Neural crest cell (in vitro differentiated cells): ENCODE measurements at places on chromosomes 7 and 10.

DNA sequence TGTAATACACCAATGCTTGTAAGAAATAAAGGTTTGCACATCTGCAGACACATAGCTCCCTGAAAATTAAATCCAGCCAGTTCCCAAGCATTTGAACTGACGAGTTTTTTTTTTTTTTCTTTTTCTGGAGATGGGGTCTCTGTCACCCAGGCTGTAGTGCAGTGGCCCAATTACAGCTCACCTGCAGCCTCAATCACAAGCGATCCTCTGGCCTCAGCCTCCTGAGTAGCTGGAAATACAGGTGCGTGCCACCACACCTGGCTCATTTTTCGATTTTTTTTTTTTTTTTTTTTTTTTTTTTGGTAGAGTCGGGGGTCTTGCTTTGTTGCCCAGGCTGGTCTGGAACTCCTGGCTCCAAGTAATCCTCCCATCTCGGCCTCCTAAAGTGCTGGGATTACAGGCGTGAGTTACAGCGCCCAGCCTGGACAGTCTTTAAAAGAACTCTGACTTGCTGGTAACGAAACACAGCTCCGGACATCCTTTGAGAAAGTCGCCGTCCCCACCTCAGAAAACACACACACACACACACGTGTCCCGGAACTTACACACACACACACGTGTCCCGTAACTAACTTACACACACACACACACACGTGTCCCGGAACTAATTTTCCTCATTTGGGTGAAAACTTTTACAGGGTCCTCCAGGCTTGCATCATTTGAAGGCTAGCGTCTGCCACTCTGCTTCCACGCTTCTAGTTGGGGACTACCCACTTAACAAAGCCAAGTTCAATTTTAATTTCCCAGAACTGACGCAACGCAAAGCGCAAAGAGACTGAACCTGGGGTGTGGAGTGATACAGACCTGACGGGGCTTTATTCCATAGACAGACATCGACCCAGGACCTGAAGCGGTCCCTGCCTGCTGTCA is 18.6 kb downstream of the OCM2 start:
- peaks cover 4% of the 10 kb centered on the region for H3K27me3 ChIP-seq
- DNase-seq, result no peak
- peaks cover 13% of the 10 kb centered on the region for H3K36me3 ChIP-seq
- peaks cover 11% of the 10 kb centered on the region for H3K4me1 ChIP-seq
- H3K27ac ChIP-seq, result peak overlapping the region; percentile 69

GRCh38 chr7:32618470-32618869 is 123.2 kb downstream of the AVL9 start:
- no peak overlapping the region for H3K27ac ChIP-seq
- H3K36me3 ChIP-seq, result peaks cover 7% of the 10 kb centered on the region
- DNase-seq, result no peak

DNA sequence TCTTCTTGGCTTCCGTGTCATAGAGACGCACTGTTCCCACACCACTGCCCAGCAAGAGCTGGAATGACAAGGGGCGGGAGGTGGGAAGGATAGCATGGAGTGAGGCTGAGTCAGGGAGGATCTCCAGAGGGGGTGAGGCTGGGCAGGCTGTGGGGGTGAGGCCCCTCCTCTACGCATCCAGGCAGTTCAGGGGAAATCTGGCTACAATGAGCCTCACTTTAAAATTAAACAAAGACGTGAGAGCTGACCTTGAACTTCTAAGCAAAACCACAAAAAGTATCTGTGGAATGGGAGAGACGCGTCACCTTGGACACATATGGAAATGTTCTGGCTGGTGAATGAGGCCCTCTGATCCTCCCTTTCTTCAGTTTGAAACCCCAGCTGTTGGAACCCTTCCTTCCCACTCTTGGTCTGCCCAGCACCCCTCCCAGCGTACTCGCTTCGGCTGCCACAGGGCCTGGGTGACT is 17.7 kb downstream of the WDR91 start:
- H3K4me1 ChIP-seq, result no peaks in the 10 kb centered on the region
- no peak overlapping the region for H3K4me3 ChIP-seq
- no peak overlapping the region for H3K27ac ChIP-seq
- peaks cover 3% of the 10 kb centered on the region for H3K36me3 ChIP-seq
- no peak for DNase-seq
- no peaks in the 10 kb centered on the region for H3K27me3 ChIP-seq

- H3K4me3 ChIP-seq, result no peak overlapping the region
- no peaks in the 10 kb centered on the region for H3K4me1 ChIP-seq
- no peaks in the 10 kb centered on the region for H3K27me3 ChIP-seq
- DNase-seq, result no peak
- no peaks in the 10 kb centered on the region for H3K36me3 ChIP-seq
Observed at GRCh38 chr7:41268878-41269277, 434.0 kb downstream of the INHBA start.

DNA sequence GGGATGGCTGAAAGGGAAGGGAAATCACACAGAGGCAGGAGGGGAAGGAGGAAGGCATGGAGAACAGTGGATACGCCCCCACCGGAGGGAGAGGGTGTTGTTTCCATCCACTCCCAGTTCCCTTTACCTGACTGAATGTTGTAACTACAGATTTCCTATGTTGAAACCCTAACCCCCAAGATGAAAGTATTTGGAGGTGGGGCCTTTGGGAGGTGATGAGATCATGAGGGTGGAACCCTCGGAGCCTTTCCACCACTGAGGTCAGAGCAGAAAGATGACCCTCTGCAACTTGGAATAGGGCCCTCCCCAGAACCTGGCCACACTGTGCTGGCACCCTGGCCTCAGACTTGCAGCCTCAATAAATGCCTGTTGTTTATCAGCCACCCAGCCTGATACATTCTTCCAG is 48.6 kb upstream of the CNPY1 start:
- H3K27ac ChIP-seq, result no peak overlapping the region
- DNase-seq, result no peak
- no peak overlapping the region for H3K4me3 ChIP-seq
- H3K27me3 ChIP-seq, result peaks cover 4% of the 10 kb centered on the region
- peaks cover 17% of the 10 kb centered on the region for H3K4me1 ChIP-seq
- no peaks in the 10 kb centered on the region for H3K36me3 ChIP-seq
